ENCODE measurements at places on chromosomes 12 and 14.

DNA sequence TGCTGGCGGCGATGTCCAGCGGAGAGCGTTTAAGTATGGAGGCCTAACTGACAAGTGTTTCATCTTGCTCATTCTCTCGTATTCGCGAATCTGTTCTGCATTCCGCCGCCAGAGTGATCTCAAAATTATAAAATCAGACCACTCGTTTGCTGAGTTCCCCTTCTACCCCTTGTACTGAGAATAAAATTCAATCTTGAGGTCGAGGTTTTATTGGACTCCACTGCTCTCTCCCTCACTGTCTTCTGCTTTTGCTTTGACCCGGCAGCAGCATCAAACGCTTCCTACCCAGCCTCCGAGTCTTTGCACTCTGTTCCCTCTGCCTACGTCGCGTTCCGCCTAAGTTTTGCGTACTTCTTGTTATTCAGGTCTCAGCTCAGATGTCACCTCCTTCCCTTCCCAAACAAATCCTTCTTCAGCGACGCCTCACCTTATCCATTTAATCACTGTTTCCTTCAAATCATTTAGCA, 462 bp downstream of the KNTC1 start:
- no peak for DNase-seq

DNA sequence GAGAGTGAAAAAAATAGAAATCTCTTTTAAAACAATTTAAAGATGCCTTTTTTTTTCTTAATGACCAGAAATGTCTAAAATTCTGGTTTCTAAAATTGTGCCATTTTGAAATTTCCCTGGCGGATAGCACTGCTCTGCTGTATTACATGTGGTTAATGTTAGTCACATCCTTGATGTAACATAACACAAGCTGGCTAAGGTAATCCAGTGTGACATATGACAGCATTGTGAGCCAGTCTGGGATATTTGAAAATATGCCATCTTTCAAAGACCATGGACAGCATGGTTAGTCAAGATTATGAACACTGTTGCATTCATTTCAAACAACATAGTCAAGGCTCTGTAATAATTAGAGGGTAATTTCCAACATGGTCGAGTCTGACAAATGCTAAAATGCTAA, 133.2 kb downstream of the ALX1 start:
- no peak for DNase-seq

GRCh38 chr14:53538316-53538881, 385.3 kb upstream of the DDHD1 start:
- DNase-seq = no peak

- DNase-seq = no peak
Observed at GRCh38 chr14:50533241-50533705, 904 bp upstream of the MAP4K5 start.

GRCh38 chr12:15158083-15158482, 63.1 kb downstream of the RERG start:
- DNase-seq = no peak

DNA sequence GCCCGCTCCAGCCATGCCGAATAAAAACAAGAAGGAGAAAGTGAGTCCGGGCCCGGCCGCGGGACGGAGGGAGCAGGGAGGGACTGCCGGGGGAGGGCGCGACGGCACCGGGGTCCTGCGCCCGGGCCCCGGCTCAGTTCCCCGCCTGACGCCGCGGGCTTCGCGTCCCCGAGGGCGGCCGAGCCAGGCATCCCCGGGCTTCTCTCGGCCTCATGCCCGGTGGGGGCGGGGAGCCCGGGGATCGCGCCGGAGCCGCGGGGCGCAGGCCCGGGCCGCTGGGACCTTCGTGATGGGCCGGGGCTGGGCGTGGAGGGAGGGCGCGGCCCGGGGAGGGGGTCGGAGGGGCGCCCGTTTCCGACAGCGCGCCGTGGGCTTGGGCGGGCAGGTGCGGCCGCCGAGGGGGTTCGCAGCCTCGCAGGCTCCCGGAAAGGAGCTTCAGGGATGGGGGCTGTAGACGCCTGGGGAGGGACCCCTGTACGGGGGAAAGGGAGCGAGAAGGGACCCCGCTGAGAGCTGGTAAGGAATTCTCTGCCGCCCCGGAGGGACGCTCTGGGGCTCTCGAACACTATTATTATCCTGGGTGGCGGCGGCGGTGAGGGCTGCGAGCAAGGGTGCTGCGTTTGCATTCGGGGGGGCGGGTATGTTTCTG, 496 bp downstream of the PPP2R5C start:
- peak; percentile 49 for DNase-seq

- DNase-seq = no peak
Observed at GRCh38 chr12:51895378-51896135, 7.7 kb downstream of the ANKRD33 start.

Data from activated CD4-positive, CD25-positive, alpha-beta regulatory T cell treated with anti-CD3 and anti-CD28 coated beads, Interleukin-2, amount 50 U/mL, for 72 hours (primary cell).